ENCODE measurements at places on chromosomes 12 and 14. TPM values are rescaled to one million over a fixed set of nuclear protein-coding genes. Genes with fewer than 3 reads are reported as not detected.

DNA sequence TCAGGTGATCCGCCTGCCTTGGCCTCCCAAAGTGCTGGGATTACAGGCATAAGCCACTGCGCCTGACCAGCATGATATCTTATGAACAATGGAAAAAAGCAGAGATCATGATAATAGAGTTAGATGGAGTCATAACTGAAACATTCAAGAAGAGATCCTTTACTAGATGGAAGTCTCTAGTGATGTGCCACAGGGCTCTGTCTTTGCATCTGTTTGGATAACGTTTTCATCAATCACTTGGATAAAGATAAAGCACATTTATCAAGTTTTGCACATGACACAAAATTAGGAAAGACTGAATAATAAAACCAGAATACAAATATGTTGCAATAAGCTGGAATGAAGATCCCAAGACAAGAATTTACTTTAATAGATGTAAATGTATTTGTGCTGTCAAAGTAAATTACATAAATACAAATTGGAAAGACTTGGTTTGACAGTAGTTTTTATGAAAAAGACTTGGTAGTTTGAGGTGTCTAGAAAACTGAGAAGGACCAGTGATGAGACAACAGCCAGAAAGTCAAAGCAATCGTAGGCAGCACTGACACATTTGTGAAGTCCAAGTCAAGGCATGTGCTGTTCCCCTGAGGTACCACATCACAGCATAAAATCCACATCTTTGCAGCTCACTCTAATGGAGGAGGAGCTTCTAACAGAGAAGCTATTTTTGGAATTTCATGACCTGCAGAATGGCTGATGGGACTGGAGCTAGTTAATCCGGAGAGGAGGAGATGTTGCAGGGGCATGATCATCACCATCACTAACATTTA, 28.5 kb downstream of the GPRC5A start:
- no peak for ATAC-seq

DNA sequence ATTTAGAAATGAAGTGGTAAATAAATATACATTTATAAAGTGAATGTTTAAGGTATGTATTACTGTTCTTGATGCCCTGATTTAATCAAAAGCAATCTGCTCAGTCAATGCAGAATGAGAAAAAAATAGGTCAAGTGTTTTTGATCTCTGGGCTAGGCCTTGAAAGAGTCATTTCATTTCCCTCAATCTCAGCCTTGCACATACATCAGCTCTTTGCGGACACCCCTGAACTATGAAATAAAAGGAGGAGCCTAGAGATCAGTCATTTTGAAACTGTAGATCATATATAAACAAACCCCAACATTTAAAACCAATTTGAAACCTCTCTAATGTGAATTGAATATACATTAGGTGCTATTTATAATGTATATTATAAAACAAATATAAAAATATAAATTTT, 42.5 kb downstream of the ATG2B start:
- ATAC-seq: no peak

GRCh38 chr12:124852911-124853427, 10.7 kb downstream of the SCARB1 start:
- ATAC-seq: no peak

TBC1D30 gene
- 0.72 TPM for total RNA-seq

KRT77 gene
- not detected for total RNA-seq

WNT1 gene
- total RNA-seq: not detected

CKAP4 gene
- 87.3 TPM for total RNA-seq

PPP4R3A gene
- total RNA-seq: 49.7 TPM

DNA sequence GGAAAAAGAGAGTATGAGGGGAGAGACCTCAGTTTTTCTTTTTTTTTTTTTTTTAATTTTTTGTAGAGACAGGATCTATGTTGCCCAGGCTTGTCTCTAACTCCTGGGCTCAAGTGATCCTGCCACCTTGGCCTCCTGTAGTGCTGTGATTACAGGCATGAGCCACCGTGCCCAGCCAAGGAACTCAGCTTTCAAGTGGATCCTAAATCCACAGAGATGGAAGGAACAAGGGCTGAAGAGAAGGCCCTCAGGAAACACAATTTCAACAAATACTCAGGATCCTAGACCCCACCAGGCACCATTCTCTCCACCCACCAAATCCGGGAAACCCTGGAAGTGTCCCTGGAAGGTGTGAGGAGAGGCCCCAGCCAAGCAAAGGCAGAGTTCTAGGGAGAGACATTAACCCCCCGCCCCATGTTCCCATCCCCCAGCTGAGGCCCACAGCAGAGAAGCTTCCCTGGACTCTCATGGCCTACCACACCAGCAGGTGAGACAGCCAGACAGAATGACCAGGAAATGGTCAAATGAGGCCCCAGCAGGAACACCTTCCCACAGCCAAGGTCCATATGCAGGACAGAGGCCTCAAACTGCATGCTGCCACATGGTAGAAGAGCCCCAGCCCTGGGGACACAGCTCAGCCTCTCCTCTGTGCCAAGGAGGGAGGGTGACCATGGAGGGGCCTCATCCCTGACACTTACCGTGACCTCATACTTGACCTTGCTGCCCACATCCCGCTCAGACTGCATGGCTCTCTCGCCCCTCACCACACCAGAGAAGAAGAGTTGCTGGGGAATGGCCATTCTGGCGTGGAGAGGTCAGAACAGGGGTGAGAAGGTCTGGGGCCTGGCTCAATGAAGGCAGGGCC, 14.1 kb downstream of the ITGA7 start:
- no peak for ATAC-seq

DNA sequence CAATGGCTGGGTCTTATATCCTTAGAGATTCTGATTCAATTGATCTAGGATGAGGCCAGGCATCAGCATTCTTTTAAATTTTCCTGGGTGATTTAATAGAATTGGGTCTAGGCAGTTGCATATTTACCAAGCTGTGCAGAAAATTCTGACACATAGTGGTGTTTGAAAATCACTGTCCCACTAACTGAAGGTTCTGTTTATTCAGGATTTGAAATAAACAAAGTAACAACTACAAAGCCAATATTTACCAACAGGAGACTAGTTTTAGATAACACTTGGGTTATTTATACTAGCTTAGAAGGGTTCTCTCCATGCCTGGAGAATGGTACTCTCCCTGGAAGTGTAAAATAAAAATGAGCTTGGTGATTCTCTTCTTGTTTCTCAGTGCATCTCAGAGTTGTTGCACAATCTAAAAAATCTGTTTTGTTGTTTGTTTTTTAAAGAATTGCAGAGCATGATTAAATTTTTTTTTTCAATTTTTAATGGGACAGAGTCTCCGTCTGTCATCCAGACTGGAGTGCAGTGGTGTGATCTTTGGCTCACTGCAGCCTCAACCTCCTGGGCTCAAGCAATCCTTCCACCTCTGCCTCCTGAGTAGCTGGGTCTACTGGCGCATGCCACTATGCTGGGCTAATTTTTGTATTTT, 16.9 kb downstream of the BEST3 start:
- no peak for ATAC-seq

DNA sequence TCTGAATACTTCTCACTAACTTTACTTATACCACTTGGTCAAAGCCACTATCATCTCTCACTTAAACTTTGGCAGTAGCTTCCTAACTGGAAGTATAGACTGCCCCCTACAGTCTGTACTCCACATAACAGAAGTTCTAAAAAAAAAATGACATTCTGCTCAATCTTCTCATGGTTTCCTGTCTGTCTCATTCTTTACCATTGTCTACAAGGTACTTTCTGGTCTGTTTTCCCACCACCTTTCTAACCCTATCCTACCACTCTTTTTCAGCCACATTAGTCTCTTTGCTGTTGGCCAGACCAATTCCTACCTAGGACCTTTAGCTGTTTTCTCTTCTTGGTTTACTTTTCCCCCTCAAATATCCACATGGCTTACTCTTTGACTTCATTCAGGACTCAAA, 14.7 kb downstream of the CPSF6 start:
- peak; percentile 73 for ATAC-seq

DNA sequence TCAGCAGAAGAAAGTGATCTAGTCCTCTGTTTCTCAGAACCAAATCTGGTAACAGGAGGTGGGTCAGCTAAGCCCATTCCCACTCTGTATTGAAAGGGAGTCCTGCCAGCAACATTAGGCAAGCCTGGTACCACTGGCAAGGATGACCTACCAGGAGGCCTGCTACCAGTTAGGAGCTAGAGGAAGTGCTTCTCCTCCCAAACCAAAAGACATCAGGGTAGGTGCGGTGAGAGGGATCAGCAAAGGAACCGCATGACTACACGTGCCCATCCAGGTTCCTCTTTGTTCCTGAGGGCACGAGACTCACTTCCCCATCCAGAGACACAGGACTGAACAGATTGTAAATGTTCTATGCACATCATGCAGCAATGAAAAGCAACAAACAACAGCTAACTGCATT, 2.8 kb downstream of the KLRC4 start:
- ATAC-seq: no peak

DNA sequence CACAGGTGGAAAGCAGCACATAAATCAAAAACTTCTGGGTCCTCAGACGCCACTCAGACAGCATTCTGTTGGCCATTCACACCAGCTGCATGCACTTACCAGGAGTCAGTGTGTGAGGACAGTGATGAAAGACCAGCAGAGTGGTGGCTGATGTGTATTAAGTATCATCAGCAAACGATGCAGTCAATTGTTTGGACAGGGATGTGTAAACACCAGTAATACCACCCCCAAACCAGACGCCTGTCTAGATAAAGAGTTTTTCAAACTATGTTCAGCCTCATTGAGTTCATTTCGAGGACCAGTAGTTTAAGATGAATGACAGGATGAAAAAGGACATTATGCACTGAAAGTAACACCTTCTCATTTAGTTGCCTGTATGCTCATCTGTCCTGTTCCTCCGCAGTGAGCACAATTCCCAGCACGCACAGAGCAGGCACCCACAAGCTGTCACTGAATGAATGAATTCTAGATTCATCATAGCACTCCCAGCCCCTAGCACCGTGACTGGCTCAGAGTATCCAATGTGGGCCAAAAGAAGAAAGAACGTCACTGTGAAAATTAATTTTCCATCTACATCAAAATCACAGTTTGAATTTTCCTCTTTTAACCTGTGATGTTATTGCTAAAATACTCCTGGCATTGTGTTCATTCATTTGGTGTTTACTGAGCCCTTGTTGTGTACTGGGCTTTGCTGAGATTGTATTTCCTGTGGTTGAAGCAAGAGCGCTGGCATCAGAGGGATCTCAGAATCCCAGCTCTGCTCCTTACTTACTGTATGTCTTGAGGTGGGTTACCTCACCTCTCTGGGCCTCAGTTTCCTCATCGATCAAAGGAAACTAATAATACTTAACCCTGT, 124.8 kb upstream of the NOS1 start:
- ATAC-seq: no peak

SERPINA6 gene
- not detected for total RNA-seq

DNA sequence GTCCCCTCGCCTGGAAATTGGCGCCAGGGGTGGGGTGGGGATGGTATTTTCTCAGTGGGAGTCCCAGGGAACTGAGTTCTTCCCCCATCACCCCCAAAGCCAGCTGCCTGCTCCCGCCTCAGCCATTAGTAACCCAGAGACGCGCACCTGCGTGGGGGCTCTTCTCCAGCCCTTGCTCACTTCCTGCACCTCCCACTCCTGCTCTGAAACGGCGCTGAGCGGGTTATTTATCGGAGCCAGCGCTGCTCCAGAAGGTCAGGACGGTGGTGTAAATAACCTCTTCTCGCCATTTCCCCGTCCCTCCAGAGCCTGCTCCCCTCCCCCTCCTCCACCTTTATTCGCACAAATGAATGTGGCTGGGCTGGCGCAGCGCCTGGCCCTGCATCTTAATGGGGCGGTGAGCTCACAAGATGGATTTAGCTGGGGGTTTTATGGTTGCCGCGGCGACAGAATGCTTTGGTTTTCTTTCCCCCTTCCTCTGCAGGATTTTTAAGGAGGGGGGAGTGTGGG, 12.2 kb downstream of the GPR84 start:
- ATAC-seq: no peak

GRCh38 chr12:63805704-63806672, 26.3 kb downstream of the RXYLT1 start:
- ATAC-seq: no peak

A2M gene
- 86.9 TPM for total RNA-seq

- ATAC-seq: no peak
Observed at GRCh38 chr12:125198652-125199051, 133.4 kb downstream of the AACS start.

ANKRD33 gene
- total RNA-seq: not detected

DNA sequence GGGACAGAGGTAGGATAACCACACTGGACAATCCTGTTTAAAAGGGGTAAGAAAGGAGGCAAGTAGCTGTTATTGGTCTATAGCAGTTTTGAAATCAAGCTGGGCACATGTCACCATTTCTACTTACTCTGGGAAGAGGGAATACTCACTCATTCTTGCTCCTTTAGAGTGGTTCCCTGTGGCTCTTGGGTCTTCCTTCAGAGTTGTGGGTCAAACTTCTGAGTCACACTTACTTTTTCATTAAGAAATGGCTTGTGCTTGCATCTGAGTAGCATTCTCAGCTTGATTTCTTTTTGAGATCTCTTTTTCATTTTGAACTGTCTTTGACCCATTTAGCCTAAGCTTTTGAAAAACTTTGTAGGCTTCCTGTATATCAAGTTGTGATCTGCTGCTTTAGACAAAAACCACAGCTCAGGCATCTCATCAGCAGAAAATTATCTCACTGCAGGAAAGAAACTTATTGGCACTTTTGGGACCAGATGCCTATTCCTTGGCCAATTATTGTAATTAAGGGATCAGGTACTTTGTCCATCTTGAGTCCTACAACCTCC, 122.2 kb downstream of the AEBP2 start:
- no peak for ATAC-seq

DNA sequence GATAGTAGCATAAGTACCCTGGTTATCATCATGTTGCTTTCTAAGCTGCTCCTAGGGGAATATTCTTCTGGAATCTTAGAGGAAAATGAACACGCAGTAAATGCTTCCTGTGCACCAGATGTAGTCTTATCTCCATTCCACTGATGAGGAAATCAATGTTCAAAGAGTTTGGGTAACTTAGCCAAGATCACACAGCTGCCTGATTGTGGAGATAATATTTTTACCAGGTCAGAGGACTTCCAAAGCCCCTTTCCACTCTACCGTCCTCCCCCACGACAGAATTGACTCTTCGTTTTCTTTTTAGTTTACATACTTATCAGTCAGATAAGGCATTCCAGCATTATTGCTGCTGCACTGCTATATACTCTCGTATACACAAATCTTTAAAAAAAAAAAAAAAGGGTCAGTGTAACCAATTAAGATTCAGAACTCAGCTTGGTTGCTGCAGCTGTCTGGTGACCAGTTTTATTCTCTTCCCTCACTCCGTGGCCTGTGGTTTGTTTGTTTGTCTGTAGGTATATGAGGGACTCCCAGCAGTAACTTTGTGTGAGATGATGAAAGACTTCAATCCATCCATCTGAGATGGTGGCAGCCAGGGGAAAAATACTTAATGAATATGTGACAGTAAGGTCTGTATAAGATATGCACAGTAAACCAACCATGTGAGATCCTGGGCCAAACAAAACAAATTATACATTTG, 110.5 kb downstream of the TGFB3 start:
- no peak for ATAC-seq

DNA sequence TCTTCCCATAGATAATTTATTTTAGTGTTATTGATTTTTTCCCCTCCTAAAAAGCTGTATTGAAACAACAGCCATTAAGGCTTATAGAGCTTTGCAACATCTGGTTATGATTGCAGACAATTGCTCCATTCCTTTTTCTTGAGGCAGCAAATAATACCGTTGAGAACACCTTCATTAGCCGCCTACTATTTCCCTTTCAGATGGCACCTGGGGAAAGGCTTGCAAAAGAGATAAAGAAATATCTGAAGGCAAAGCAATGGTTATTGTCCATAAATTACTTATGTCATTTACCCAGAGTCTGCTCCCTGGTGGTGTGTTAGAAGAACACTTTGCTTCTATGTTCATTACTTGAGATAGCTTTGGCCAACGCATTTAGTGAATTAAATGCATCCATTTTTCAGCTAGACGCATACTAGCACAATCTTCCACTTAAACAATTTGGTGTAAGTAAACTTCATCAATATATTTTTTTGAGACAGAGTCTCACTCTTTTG, 377.8 kb downstream of the KCNH5 start:
- no peak for ATAC-seq

Measured in esophagus mucosa (tissue), 1 donor.